ENCODE measurements at places on chromosomes 16 and 17.
A peak's percentile ranks its signal among the peaks of the same experiment; 100 is the strongest.

DNA sequence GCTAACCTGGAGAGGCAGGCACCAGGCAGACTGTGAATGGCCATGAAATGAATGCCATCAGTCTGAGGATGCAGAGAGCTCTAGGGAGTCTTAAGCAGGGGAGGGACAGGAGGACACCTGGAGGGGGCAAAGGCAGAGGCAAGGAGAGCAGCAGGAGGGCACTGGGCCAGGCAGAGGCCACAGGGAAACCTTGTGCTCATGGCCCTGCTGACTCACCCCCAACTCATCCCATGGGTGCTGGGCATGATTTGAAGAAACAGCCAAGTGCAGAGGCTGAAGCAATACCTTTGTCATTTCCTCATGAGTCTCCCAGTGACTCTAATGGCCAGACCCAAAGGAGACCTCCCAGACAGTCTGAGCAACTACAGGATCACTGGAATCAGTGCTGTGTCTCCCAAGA lies 141.4 kb downstream of the TMEM132E start:
- peak; percentile 32 for DNase-seq

GRCh38 chr17:21457051-21458026 lies 81.2 kb downstream of the KCNJ12 start:
- DNase-seq: peak; percentile 94

- peak; percentile 95 for DNase-seq
Observed at GRCh38 chr16:28538733-28539596, at the start of gene NUPR1. Gene NUPR1 (minus strand): TSS chr16:28538974. CDS start chr16:28538907, 67 bp downstream.

DNA sequence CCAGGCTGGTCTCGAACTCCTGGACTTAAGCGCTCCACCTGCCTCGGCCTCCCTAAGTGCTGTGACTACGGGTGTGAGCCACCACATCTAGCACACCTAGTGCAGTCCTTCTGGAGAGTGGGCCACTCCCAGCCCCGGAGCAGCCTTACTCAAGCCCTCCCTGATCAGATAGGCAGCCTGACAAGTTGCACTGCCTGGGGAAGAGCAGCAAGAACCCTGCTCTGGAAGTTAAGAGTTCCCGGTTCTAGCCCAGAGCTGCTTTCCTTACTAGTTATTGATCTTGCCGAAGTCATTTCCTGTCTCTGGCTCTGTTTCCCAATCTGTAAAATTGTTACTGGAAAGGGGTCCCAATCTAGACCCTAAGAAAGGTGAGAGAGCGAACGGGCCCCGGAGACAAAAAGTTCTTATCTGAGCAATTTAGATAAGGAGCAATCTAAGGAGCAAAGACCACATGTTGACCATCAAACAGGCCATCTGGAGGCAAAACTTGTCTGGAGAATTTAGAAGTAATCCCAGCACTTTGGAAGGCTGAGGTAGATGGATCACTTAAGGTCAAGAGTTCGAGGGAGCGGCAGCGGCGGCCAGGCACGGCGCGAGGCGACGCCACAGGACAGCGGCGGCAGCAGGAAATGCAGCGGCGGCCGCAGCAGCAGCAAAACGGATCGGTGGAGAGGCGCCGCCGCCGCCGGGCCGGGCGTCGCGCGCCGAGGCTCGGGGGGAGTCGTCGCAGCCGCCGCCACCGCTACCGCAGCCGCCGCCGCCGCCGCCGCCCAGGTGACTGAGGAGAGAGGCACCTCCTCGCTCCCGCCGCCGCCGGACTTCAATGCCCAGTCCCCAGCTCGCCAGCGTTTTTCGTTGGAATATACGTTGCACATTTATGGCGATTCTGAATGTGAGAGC lies 4.3 kb upstream of the NAGLU start:
- peak; percentile 59 for DNase-seq

- DNase-seq: no peak
Observed at GRCh38 chr16:87326151-87326571, 9.0 kb upstream of the C16orf95 start.

GRCh38 chr17:64296246-64296645 lies 33.2 kb upstream of the TEX2 start:
- no peak for DNase-seq

DNA sequence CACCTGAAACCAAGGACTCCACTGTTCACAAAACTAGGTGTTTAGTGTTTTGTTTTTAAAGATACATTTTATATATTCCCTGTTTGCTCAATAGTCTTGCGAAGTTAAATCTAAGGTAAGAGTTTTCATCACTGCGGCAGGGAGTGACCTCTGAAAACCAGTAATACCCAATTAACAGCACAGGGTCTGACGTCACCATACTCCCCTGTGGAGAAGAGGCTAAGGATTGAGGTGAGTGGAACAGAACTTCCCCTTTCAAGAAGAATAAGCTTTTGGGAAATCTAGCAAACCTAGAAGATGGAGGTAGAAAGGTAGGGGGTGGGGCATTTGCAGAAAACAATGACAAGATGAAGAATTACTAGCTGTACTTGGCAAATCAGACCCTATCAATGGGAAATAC lies 120.7 kb downstream of the CDH8 start:
- no peak for DNase-seq

- DNase-seq: no peak
Observed at GRCh38 chr16:81276323-81276722, 37.8 kb downstream of the BCO1 start.

DNA sequence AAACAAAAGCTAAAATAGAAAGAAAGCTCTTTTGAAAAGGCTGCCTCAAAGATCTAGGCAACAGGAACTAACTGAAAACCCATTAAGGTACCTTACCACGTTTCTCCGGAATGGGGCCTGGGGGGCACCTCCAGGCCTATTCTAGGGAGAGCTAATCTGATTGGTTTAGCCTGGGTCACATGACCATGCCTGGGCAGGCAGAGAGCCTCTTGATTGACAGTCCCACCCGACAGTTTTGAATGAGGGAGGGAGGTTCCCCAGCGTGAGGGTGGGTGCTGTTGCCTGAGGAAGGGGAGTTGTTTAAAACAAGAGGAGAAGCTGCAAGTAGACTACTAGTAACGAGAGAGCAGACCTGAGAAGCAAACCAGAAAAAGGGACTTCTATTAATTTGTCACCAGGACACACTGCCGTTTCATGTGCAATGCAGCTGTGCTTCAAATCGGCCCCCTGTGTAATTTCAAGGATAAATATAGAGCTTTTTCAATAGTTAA lies 143.4 kb upstream of the HS3ST2 start:
- no peak for DNase-seq

DNA sequence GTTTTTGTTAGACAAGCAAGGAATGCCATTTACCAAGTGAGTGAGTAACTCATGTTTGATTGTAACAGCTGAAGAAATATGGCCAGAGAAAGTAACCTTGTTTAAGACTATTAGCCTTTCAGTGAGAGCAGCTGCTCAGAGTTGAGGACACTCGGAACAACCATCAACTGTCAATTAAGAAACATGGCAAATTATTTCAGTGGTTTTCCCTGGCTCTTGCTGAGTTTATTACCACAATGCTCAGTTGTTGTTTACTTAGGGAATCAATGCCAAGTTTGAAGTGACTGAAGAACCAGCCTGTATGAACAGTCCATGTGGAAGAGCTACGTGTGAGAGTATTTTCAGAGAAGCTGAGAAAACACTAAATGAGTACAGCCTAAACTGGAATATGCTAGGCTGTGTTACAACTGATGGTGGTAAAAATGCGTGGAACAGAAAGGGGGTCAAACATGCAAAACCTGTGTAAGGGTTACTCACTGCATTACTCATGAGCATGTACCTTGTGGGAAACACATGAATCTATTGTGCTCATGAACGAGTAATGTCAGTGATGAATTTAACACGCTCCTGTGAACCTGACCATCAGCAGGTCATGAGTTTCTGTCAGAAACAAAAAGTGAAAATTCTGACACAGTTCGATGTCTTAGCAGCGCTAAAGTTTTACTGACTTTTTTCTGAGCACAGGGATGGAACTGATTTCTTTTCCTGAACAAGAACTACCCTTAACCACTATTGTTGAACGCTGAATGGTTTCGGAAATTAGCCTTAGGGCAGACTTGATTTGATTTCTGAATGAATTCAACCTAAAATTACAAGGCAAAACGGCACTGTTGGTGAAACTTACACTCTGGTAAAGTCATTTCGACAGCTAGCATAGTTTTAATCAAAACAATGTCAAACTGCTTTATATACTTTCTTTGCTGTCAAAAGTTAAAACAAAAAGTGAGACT lies 33.5 kb downstream of the GNA13 start:
- DNase-seq: peak; percentile 56

- DNase-seq: no peak
Observed at GRCh38 chr17:81707725-81708646, 4.1 kb upstream of the SLC25A10 start.

- DNase-seq: peak; percentile 41
Observed at GRCh38 chr16:68921637-68922036, 78.3 kb downstream of the TANGO6 start.

DNA sequence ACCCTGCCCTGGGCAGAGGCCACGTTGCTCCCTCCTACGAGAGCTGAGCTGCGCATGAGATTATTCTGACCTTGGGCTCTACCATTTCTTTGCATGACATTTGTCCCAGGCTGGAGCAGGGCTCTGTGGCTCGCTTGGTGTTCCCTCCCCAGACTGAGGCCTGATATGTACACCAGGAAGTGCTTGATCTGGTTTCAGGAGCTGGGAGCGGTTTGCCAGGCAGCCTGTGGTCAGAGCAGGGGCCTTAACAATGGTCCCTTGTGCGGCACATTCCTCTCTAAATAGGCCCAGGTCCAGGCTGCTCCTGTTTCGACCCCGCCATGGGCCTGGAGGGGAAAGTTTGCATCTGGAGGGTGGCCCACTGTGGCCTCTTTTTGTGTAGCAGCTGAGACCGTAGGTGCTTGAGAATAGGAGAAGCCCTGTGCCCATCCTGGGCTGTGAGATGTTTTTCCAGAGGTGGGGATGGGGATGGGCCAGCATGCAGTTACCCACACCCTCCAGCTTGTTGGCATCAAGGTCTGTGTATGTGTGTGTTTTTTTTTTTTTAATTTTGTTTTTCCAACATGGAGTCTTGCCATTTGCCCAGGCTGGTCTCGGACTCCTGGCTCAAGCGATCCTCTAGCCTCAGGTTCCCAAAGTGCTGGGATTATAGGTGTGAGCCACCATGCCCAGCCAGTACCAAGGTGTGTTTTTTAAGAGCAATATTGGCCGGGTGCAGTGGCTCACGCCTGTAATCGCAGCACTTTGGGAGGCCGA lies 253.9 kb downstream of the SEC14L1 start:
- DNase-seq: no peak

All from EL (cell line).